ENCODE measurements at places on chromosomes 1 and 21.

DNA sequence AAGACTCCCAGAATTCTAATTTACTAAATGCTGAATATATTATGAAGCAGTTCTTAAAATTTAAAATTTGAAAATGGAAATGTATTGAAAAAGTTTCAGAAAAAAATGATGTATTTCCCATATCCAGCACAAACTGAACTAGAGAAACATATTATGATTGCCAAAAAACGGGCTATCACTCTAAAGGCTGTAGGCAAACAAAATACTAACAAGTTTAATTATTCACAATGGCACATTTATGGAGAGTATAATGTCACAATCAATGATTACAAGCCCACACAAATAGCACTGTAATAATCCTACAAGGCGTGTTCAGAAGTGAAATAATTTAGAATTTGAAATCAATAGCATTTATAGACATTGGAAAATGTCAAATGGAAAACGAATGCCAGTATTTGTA lies 531.3 kb downstream of the PTBP2 start:
- no peak for DNase-seq

GRCh38 chr21:36396971-36397370 lies 11.8 kb downstream of the CHAF1B start:
- DNase-seq = no peak

DNA sequence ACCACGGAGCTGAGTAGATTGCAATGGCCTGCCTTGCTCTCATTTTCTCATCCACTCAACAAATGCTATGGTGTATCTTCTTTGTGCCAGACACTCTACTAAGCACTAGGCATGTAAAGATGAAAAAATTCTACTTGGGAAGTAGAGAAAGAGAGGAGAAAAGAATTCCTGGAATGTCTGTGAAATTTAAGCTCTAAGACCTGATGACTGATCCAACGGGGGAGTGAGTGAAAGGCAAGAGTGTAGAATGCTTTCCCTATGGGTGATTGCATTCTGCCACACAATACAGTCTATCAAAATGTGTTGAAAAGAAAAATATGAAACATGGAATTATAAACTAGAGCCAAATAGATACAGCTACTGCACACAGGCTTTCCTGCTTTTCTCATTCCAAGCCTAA lies 82.3 kb downstream of the CYYR1 start:
- no peak for DNase-seq

DNA sequence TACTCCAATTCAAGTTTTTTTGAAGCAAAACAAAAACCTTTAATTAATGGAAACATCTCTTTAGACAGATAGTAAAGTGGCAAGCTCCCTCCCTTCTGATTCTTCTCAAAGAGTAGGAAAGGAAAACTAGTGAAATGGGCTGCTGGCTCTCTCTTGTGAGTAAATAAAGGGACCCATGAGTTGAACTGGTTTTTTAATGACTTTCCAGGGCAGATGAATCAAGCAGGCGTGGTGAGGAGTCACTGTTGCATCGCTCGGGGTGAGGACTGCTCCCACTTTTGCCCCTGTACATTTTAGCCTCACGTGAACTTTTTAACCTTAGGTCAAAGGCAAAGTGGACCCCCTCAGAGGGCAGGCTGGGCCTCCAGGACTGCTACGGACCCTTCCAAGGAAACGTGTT lies 64.8 kb downstream of the ABCA4 start:
- DNase-seq = no peak

GRCh38 chr1:905071-905749 lies 18.5 kb upstream of the SAMD11 start:
- DNase-seq = no peak

DNA sequence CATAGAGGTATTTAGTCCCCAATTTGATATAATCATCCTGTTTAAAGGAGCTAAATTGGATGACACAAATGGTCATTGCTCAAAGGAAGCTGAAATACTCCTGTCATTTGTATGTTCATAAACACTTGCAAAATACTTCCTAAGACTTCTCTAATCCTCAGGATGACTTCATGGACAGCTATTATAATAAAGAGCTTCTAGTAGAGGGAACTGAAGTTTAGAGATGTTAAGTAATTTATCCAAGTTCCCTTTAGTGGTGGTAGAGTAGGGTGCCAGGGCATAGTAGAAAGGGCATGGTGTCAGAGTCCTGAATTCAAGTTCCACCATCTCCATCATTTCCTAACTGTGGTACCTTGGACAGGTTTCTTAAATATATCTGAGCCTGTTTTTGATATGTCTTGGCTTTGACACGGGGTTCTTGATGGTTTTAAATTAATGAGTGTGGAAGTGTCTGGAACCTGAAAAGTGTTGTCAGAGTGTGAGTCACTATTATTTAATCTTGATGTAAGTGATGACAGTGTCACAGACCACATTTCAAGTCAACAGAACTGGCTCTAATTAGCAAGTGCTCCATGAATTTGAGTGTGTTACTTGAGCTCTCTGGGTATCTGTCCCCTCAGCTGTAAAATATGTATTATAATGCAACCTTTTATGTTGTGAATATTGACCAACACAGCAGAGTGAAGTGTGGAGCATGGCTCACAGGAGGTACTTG lies 12.1 kb upstream of the GBP6 start:
- no peak for DNase-seq

GRCh38 chr1:245880754-245881403 lies 626.2 kb downstream of the SMYD3 start:
- DNase-seq = no peak

GRCh38 chr21:44500111-44500510 lies 39.9 kb downstream of the KRTAP10-1 start:
- no peak for DNase-seq

DNA sequence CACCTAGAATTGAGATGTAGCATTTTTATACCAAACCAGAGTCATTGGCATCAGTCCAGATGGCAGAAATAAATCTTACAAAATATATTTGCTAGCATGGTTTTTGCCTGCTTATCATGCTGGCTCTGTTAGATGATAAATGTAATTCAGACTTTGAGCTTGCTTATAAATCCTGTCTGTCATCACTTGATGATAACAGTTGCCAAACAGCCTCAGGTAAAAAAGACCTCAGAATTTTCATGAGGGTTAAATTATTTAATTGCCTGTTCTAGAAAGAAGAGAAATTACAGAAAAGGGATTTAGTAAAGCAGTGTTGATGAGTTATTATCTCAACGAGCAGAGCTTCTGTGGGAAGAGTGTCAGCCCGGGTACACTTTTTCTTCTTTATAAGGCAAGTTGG lies 83.3 kb downstream of the FNBP1L start:
- DNase-seq = no peak

DNA sequence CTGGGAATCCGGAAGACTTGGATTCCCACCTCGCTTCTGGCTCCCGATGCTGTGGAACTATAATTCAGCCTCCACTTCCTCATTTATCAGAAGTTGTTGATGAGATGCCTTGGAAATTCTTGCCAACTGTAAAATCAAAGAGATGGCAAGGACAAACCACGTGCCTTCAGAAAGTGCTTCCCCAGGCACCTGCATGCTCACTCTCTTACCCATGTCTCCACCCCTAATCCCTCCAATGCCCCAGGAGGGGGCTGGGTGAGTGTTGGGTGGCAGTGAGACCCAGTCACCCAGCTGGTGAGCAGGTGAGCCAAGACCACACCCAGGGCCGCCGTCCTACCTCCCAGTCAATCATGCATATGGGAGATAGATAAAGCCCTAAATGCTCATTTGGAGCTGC lies 160.8 kb downstream of the PSMG1 start:
- no peak for DNase-seq

DNA sequence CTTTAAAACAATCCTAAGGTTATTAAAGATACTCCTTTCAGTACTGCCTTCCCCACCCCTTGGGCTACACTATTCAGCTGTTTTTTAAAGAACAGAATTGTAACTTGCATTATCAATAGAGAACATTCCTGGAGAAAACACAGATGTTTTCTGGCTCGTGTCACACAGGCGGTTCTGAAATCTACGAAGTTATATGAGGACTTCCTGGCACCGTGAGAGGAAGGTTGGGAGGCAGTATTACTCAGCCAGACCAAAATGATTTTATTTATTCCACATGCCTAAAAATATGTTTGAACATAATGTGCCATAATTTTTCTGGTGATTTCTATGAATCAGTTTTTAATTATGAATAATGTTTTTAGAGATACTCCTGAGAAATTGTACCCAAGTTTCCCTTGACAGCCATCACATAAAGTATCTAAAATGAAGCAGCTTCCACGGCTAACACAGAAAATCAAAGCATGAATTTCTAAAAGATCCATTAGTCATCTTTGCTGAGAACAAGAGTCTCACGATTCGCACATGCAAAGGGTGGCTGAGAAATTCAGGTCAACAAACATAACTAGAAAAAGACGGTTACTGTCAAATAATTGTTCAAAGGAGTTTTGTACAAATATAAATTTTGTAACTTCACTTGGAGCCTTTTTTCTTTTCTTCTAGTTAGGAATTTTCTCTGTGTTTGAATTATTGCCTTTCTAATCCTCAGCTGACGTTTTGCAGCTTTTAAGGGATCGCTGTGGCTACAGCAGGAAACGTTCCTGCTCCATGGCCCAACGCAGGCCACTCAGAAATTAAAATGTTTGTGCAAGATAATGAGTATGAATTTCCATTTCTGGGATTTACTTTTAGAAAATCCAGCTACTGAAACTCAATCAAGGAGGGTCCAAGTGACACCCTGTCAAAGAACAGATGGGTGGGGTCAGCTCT lies 8.0 kb upstream of the SIM2 start:
- DNase-seq = no peak

- DNase-seq = no peak
Measured at GRCh38 chr1:44405031-44405797, at the start of gene RNF220. Gene RNF220 (plus strand): TSS chr1:44405255.

DNA sequence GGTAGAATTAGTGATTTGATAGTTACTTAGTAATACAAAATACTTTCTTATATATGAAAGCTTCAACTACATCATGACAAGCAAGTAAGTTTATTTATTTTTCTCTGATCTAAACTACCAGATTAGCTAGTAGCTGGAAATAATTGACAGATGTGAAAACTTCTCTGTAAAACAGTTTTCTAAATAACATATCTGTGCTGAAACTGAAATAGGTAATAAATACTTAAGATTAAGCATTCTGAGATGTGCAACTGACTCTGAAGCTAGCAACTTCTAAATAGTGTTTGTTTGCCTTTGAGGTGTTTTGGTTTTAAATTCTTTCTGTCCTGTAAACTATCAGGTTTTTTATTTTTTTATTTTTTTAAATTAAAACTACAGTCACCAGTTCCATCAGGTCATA lies 18.5 kb upstream of the LHX8 start:
- DNase-seq = no peak

- DNase-seq = no peak
Measured at GRCh38 chr1:156026588-156026987, 5.8 kb upstream of the SSR2 start.

DNA sequence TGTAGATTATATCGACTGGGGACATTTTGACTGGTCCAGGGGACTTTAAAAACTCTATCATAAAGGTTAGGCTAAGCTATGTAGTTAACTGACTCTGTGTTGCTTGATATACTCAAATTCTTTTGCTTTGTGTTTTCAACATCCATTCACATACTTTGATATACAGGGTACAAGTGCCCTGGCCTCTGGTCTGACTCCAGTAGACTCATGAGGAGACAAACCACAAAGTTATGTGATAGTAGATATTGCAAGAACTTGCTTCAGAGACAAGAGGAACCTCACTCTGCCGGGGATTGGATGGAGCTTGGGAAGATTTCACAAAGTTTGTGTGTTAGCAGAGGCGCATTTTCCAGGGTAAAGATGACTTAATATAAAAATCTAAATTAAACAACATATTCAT lies 1.3 kb downstream of the GORAB start:
- no peak for DNase-seq

DNA sequence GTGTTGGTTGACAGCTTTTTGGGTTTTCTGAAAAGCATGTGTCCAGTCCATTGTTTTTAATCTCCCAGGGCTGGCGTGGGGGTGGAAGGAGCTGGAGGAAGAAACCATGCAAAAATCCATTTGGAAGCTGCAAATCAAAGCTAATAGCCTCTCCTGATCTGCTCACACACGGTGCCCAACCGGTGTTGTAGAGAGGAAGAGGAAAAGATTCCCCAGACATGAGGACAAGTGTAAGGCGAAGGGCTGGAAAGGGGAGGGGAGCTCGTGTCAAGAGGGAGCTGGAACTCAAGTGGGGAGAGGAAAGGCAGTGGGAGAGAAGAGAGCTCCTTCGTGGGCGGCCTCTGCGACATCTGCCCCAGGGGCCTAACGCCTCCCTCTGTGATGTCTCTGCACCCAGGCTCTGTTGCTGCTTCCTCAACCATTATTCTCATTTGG lies 112.3 kb upstream of the IRF2BP2 start:
- DNase-seq = no peak

DNA sequence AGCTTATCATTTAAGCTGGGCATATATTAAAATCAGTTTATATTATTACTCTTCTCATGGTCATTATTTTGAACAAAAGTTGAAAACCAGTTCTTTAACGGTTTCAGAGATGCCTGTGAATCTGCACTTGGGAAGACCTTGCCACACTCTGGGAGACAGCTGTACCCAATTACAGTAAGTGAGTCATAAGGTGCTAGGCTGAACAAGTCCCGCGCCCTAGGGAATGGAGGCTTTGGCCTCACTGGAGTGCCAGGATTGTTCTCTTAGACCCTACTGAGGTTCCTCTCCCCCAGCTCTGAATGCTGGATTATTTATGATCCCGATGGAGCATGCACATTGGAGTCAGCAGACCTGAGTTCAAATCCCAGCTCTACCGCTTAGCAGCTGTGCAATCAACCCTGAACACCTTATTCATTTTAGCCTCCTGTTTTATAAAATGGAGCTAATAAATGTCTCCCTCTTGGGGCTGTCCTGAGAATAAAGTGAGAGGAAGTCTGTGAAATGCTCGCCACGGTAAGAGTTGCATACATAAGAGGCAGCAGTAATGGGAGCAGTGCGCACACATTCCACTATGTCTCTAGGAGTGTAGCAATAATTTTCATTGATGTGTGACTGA lies 266.2 kb downstream of the FOXD2 start:
- DNase-seq = no peak

- DNase-seq = no peak
Measured at GRCh38 chr1:104932949-104933679, 1183.4 kb downstream of the AMY1C start.

DNA sequence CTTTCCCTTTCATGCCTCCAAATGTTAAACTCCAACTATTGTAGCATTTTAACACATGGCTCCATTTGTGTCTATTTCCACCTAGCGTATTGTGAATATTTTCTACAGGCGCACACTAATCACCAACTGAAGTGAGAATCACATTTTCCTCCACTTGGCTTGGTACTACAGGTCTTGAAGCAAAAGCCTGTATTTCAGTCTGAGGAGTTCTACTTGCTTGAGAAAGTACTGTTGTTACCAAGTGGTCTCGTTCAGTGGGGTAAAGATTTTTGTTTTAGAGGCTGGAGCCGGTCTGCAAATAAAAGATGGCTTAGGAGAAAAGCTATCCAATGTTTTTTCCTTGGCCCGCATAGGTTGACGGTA lies 550 bp upstream of the PTBP2 start:
- DNase-seq = no peak

DNA sequence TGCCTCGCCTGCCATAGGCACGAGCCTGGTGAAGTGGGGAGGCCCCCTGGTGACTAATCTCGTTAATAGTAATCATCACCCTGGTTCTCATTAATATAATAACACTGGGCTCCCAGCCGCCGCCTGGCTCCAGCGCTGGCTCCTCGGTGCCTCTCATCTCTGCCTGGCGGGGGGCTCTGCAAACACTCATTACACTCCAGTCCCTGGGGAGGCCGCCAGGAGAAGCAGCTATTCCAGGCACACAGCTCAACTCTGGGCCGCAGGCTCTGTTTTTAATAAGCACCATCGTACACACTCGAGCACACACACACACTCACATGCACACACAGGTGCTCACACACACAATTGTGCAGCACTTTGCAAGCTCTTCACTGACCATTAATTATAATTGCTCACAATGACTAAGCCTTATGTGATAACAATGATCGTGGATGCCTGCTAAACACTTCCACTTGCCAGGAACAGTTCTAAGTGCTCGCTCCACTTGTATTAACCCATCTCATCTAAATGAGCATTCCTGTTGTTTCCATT lies 52.2 kb downstream of the SDC3 start:
- DNase-seq = no peak
